ENCODE measurements at places on chromosomes 2 and 18.

DNA sequence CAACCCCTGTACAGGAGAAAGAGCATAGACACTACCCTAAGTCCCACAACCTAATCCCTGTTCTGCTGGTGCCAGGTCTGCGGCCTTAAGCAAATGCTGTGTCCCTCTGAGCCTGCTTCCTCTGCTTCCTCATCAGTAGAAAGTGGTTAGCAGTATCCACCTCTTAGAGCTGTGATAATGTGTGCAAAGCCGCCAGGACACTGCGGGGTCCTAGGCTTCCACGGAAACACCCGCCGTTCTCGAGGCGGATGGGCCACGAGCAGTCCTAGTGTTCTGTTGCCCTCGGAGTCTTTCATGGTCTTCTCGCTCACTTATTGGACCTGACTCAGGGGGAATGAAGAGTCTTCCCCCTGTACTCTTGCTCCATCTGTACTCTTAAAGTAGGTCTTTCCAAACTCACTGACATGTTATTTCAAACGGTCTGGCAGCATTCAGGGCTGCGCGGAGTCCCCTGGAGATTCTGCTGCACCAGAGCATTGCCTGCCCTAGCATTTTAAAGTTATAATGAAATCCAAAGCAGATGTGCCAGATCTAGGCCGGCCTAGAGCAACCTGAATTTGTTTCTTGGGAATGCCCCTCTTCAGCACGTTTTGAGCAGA is 107.2 kb upstream of the ZNF236 start:
- no peaks in the 10 kb centered on the region for H3K36me3 ChIP-seq
- no peak overlapping the region for H3K4me3 ChIP-seq
- H3K27ac ChIP-seq: no peak overlapping the region
- H3K27me3 ChIP-seq: no peaks in the 10 kb centered on the region

DNA sequence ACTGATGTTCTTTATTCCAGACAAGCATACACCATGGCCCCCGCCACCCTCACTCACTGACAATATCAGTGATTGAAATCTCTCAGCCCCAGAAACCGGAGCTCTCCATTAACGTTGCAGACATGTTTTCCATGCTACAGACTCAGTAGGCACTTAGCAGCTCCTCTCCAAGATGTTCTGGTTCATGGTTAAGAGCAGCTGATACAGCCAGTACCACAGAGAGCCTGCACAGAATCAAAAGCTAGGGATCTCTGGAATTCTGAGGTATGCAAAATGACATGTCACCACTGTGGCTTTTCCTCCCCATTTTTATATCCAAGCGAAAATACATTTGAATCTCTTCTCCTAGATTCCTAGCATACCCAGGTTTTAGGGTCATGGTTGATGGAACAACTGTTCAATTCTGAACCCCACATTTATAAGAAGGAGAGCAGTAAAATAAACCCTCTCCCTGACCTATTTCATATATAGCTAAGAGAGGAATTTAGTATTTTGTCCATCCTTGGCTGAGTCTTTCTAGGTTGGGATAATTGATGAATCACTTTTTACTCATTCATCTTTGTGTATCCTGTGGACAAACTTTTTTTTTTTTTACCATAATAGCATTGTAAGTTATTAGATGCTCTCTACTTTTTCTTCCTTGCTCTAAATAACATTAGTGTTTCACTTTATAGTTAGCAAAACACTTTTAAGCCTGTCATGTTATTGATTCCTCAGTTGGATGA is 488.4 kb upstream of the PIK3C3 start:
- no peaks in the 10 kb centered on the region for H3K27me3 ChIP-seq
- DNase-seq: no peak
- H3K27ac ChIP-seq: no peak overlapping the region
- no peak overlapping the region for H3K4me3 ChIP-seq
- no peaks in the 10 kb centered on the region for H3K36me3 ChIP-seq

GRCh38 chr2:239476757-239477585 is 76.2 kb upstream of the HDAC4 start:
- no peaks in the 10 kb centered on the region for H3K36me3 ChIP-seq
- H3K27me3 ChIP-seq: no peaks in the 10 kb centered on the region
- no peak overlapping the region for H3K4me3 ChIP-seq
- H3K27ac ChIP-seq: no peak overlapping the region
- DNase-seq: peak; percentile 40

GRCh38 chr2:169107645-169108044 is 38.3 kb downstream of the DHRS9 start:
- no peaks in the 10 kb centered on the region for H3K36me3 ChIP-seq
- no peak overlapping the region for H3K27ac ChIP-seq
- no peaks in the 10 kb centered on the region for H3K27me3 ChIP-seq
- no peaks in the 10 kb centered on the region for H3K4me1 ChIP-seq
- DNase-seq: no peak

Measured in aorta (tissue), 5 donors.